AG20443 (cell line): ENCODE measurements at places on chromosomes 2 and 18.

GRCh38 chr18:44231936-44232335, 448.8 kb upstream of the SETBP1 start:
- no peak for DNase-seq

- DNase-seq = peak; percentile 40
These were observed 127.6 kb upstream of the ITGA6 start for GRCh38 chr2:172299741-172300140.

GRCh38 chr2:128017561-128017960, 10.3 kb downstream of the SAP130 start:
- no peak for DNase-seq

GRCh38 chr2:235563056-235563910, 69.4 kb downstream of the AGAP1 start:
- DNase-seq = no peak

- no peak for DNase-seq
These were observed 27.2 kb downstream of the LHCGR start for GRCh38 chr2:48728295-48728694.

- DNase-seq = peak; percentile 44
These were observed 59.3 kb upstream of the CCDC68 start for GRCh38 chr18:55018602-55019001.

GRCh38 chr2:10414591-10414990, 33.5 kb downstream of the ODC1 start:
- DNase-seq = no peak

GRCh38 chr18:77168811-77169311, 36.3 kb upstream of the MBP start:
- no peak for DNase-seq

GRCh38 chr2:95391641-95392310, 10.7 kb upstream of the FAHD2A start:
- DNase-seq = peak; percentile 2

DNA sequence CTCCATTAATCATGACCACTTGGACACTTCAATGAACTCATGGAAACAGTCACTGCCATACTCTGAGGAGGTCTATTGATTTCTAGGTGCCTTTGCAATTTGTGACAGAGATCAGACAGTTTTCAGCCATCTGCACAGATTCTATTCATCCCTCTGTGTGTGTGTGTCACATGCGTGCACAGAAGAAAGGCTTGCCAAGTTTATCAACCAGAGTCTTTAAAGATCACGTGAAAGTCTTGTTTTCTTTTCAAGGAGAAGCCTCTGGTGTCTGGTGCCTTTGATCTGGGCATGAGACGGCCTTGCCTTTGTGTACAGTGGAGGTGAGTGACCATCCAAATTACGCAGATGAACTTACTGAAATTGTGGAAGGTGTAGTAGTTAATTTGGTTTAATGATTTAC, 164.2 kb downstream of the VAPA start:
- DNase-seq = no peak

DNA sequence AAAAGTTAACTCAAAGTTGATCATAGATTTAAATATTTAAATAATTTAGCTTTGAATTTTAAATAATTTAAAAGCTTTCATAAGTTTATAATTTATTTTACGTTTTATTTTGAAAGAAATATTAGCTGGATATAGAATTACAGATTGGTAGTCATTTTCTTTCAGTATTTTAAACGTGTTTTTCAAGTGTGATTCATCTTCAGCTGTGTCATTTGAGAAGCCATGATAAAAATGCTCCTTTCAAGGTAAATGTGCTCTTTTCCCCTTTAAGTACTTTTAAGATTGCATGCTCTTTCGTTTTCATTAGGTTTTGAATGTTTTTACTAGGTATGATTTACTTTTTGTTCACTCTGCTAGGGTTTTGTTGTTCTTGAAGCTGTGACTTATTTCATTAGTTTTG, 116.8 kb upstream of the FIGN start:
- no peak for DNase-seq
